ENCODE measurements at places on chromosomes 16 and 17. TPM values are rescaled to one million over a fixed set of nuclear protein-coding genes. Genes with fewer than 3 reads are reported as not detected.

GRCh38 chr16:30079480-30079879 lies 3.7 kb downstream of the PPP4C start:
- no peak for DNase-seq

DNA sequence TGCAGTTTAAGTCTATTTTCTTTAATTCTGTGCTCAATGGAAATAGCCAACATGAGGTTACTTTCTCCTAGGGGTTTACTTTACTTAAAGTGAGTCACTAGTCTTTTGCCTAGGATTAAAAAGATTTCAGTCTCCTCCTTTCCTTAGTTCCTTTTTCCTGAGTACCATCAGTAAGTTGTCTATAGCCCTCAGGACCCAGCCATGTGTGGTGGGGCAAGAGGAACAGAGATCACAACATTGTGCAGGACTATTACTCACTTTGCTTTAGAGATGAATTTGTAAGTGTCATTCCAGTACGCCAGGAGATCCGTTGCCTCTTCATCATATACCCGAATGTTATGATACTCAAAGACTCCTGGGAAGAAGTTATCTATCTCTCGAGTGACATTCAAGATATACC lies 27.7 kb upstream of the CORO6 start:
- DNase-seq = no peak

DNA sequence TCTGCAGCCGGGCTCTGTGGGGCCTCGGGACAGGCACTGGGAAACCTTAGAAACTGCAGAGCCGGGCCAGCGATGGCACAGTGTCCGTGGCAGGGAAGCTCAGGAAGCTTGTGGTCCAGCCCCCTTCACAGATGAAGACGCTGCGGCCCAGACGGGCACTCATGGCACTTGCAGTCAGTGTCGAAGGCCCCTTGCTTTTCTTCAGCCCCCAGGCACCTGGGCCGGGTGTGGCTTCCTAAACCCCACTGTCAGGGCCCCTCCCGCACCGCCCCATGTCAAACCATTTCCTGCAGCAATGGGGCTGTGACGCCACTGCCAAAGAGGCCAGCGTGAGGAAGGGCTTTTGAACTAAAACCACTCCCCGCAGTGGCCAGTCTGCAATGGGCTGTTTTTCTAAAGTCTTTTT lies 164.0 kb downstream of the LAT start:
- peak; percentile 47 for DNase-seq

- peak; percentile 7 for DNase-seq
Measured at GRCh38 chr16:89018282-89019158, 41.5 kb upstream of the CBFA2T3 start.

GRCh38 chr17:48732688-48733629 lies 4.4 kb upstream of the HOXB13 start:
- DNase-seq = no peak

- DNase-seq = no peak
Measured at GRCh38 chr16:49674351-49674851, 181.5 kb downstream of the ZNF423 start.

GRCh38 chr17:39813631-39814030 lies 50.5 kb downstream of the IKZF3 start:
- no peak for DNase-seq

DNA sequence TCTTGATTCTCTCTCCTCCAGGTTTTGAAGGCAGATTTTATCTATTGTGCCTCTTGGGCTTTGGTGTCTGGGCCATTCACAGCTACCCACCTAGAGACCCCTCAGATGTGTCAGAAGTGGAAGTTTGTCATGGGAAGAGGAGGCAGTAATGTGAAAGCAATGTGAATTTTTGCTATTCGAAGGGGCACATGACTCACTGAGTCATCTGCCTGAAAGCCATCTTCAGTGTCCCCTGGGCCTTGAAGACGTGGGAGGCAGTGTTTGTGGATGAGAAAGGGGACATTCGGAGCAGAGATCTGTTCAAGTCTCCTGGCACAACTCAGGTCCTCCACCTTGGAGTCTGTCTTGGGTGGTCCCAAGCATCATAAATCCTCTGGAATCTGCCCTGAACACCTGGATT lies 530.2 kb downstream of the NPIPA7 start:
- DNase-seq = no peak

DNA sequence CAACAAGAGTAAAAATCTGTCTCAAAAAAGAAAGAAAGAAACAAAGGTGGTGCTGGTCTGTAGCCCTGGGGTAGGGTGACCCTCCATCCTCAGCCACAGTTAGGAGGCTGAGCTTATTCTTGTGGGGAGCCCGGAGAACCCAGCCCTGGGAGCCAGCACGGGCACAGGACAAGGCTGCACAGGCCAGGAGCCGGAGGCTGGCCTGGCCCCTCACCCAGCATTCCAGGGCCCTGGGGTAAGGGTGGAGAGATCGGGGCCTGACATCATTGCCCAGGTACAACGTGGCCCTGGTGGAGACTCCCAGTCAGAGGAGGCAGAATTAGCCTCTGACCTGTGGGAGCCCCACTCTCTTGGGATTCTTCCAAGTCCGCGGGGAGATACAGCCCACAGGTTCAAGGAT lies 10.3 kb upstream of the KRT17 start:
- no peak for DNase-seq

- DNase-seq = no peak
Measured at GRCh38 chr16:65308506-65308905, 186.6 kb upstream of the CDH11 start.

DNA sequence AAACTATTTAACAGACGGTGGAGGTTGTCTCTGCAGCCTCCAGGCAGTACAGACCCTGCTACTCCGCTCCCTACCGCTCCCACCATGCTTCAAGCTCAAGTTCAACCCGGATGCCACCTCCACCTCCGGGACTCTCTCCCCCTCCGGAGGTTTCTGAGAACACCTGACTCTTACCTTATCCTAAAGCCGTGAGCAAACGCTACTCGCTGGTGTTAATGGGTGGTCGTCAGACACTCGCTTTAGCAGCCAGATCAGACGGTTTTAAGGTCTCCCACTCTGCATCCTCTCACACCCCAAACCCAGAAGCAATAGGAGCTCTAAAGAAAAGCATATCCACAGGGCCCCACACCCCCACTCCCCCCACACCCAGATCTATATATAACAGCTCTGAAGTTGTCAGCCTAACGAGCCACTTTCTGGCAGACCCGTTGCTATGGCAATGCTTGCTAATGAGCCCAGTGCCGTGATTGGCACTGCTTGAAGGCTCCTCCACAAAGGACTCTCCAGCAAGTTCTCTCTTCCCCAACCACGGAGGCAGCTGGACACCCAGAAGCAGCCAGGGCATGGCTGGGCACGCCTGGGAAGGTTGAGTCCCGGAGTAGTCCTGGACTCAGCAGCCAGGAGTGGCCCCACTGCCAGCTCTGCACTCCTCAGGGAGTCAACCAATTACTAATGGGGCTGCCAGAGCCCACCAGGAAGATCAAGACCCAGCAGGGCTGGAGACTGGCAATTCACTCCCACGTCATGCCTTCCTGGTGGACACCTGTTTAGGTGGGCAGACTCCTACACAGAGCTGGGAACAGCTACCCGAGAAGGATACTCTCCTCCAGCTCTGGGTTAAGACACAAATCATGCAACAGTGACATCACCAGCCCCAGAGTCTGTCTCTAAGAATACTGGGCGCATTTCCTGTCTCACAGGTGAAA lies 121.2 kb upstream of the RCVRN start:
- DNase-seq = no peak

DNA sequence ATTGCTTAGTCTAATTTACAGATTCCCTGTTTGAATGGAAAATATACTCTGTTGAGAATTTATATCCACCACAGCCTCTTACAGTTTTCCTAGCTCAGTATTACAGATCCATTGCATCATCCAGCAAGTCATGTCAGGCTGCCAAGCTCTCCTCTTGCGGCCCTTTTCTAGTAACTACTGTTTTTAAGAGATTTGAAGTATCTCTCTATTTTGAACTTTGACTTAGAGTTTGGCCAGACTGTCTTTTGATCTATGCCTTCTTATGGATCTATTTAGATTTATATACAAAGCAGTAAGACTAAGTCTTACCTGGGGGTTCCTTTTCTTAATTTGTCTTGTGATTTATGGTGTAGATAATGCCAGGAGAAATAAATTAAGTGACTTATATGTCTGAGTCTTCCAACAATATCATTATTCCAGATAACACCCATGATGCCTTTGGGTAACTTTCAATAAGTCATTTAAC lies 53.1 kb upstream of the ABCC11 start:
- DNase-seq = no peak

- DNase-seq = no peak
Measured at GRCh38 chr17:58335779-58336455, 7.3 kb upstream of the TSPOAP1 start.

SEC14L5 gene
- total RNA-seq = 15.5 TPM

NOTUM gene
- total RNA-seq = not detected

SOST gene
- total RNA-seq = 0.14 TPM

TMEM220 gene
- 6.4 TPM for total RNA-seq

Data from left ventricle myocardium inferior (tissue), 1 donor.